AG09309 (cell line): ENCODE measurements at places on chromosomes 1 and 21.

GRCh38 chr21:39387461-39388037 lies 38.7 kb upstream of the HMGN1 start:
- DNase-seq, result peak; percentile 39

GRCh38 chr1:65881067-65881594 lies 88.4 kb downstream of the PDE4B start:
- peak; percentile 25 for DNase-seq

DNA sequence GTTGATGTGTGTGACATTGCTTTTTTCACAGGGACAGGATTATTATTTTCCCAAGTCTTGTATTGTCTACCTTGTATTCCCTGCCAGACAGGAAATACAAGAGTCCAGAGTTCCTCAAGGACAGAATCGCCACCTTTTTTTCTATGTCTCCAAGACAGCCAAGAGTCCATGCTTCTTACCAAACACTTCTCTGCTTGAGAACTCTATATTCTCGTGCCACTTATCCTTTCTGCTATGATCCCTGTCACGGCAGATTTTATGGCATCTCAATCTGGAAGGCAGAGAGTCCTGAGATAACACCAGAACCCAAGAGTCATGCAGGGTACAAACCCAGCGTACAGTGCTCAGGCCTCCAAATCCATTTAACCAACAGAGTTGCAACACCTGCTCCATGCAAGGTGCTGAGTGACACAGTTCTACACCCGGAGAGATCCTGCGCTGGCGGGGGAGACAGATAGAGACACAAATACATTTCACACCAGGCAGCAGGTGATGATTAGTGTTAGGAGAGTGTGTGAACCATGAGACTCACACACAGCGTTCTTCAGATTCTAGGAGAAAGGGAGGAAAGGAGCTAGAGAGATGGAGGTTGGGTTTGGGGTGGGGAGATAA lies 107.6 kb downstream of the NAV1 start:
- no peak for DNase-seq

GRCh38 chr1:69272684-69273083 lies 295.0 kb upstream of the LRRC7 start:
- DNase-seq, result no peak
